Stomach (tissue), 19 donors: ENCODE measurements at places on chromosomes 1 and 21.
A peak's percentile ranks its signal among the peaks of the same experiment; 100 is the strongest.

DNA sequence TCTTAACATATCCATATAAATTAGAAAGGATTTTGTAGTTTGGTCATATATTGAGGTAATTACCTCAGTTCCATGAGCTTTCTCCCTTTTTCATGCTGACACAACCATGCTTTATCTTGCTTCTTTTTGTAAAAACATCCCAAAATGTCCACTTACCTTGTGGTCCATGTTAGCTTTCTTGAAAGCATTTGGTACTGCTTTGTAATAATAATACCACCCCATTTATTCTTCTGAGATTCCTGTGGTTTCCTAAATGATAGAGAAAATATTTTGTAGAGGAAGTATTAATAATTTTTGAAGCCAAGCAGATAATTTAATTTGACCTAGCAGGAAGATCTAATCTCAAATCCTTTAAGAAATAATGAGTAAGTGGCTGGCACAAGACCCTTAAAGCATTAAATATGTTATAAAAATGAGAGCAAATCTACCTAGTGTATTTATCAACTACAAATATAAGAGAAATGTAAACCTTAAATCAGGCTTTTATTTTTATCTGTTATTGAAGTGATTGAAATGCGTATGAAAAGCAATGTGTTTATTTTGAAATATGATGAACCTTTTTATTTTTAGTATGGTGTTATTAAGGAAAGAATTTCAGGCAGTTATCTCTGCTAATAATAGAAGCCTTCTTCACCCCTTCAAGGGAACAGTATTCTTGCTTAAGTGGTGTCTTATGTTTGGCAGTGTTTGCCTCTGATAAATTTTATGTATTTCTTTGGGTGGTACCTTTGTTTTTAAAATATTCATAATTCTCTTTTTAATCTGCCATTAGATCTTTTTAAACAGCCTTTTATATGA is 9.2 kb downstream of the PRKAA2 start:
- no peak for DNase-seq

DNA sequence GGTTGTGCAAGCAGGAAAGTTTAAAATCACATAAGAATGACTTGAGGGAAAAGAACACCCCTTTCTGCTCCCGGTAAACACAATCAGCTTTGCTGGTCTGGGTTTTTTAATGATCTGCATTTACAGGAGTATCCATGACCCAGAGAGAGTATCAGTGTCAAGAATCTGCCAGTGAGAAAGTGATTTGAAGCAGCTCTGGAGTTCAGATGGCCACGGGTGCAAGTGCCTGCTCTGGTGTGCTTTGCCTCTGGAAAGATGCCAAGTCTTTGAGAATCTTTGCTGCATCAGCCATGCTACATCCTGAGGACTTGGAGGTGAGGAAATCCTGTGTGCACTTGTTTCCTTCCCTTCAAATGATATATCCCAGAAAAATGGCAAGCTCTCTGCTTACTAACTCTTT is 18.6 kb upstream of the MYSM1 start:
- DNase-seq, result peak; percentile 57

DNA sequence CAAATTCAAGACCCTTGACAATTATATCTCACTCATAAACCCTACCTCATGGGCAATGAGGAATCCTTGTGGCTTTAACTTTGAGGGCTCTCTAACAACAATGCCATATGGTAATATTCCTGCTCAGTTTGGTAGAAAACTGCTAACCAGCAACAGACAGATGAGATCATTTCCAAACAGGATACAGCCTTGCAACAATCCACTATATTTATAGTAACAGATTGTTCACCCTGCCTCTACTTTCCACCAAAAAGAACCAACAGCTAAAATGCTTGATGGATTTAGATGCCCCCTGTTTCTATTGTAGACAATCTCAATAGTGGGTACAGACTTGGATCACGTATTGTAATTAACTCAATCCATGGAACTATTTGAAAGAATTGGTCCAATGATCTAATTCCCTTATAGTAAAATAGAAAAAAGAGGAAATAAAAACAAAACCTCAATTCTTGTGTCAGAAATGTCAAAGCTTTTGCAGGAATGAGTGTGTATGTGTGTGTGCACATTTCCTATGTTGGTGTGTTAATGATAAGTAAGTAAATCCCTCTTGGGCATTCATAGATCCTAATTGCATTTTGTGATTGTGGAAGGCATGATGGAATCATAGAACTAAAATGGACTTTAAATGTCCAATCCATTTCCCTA is 100.0 kb upstream of the EDEM3 start:
- DNase-seq, result no peak

DNA sequence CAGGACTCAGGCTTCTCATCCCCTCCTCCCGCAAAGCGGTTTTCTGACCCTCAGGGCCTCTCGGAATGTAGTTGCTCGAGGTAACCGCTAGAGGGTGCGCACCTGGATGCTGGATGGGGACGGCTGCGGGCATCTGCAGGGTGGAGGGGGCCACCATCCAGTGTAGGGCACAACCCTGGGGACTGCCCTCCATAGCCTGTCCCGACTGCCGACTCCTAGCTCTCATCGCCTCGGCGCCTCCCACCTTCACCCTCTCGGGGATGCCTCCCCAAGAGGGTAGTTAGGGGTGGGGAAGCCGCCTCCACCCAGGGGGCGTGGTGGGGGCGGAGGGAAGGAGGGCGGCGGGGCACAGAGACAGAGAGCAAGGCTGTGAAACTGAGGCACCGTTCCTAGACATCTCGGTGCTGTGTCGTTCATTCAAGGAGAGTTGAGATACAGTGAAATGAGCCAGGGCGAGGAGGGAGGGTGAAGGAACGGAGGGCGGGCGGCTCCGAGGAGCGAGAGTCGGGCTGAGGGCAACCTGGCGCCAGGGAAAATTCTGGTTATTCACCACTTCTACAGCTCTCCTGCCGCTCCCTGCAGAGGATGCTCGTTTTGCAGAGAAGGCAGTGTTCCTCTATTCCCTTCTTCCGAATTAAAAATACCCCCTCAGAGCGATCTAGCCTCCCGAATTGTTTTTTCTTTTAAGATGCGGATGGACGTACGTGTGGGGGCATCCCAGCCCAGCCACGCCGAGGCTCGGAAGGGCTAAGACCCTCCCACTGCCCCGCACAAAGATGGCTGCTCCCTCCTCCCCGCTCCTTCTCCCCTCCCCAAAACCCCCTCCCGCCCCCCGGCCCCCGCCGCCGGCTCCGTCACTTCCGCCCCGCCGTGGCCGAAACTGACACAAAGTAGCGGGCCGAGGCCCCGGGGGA is at the start of gene ATP8B2:
Gene ATP8B2 (plus strand): TSS at position 857 of the 914 bp plus-strand sequence. CDS start 2,617 bp downstream, outside the sequence.
- DNase-seq, result peak; percentile 93

GRCh38 chr1:182615468-182616129 is 11.4 kb upstream of the RGS16 start:
- peak; percentile 74 for DNase-seq

GRCh38 chr1:201455098-201455497 is 13.9 kb downstream of the PHLDA3 start:
- DNase-seq, result no peak

GRCh38 chr1:200345520-200345919 is 64.3 kb downstream of the ZNF281 start:
- no peak for DNase-seq

DNA sequence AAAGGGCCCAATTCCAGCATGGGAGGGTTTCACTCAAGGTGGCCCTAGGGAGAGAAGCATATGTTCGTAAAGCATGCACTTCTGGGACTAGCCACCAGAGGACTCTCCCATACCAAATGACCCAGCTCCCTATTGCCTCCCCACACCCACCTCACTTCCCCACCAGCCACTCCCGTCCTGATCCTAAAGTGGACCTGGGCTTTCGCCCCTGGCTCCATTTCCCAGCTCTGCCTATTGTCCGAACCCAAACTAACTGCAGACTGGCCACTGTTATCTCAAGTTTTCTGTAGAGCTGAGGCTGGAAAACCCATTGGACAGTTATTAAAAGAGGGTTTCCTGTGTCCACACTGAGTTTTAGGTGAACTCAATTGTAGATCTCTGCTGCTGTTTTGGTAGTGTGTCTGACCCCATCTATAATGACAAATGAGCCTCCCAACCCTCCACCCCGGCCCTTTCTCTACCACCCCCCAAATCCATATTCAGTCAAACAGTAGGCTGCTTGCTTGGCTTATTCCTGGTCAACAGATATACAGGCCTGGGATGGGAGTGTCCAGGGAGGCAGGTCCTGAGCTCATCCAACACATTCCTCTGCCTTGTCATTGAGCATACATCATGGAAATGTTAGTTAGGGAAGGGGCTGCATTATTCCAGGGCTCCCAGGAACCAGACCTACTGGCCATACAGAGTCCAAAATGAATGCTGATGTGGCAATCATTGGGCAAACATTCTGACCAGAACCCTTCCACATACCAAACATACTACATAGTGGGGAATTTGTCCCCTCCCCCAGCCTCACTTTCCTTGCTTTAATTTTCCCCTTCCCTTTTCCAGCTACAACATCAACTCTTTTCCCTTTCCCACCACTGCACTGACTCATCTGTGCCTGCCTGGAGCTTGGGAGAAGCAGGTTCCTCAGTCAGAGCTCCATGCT is 59.2 kb downstream of the ABCA4 start:
- DNase-seq, result peak; percentile 76

DNA sequence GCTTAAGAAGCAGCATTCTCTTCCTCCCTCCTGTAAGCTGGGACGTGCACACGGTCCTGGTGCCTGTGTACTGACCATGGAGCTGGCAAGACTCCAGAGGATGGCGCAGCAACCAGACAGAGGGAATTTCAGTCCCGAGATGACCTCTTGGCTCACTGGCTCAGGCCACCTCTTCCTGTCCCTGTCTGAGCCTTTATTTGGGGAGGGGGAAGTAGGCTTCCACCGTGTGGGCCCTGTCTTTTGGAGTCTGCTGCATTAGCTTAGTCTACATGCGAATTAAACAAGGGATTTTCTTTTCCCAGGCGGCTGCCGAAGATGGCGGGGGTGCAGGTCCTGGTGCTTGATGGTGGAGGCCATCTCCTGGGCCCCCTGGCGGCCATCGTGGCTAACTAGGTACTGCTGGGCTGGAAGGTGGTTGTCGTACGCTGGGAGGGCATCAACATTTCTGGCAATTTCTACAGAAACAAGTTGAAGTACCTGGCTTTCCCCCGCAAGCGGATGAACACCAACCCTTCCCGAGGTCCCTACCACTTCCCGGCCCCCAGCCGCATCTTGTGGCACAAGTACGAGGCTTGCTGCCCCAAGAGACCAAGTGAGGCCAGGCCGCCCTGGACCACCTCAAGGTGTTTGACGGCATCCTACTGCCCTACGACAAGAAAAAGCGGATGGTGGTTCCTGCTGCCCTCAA is 10.2 kb downstream of the IL24 start:
- DNase-seq, result no peak

DNA sequence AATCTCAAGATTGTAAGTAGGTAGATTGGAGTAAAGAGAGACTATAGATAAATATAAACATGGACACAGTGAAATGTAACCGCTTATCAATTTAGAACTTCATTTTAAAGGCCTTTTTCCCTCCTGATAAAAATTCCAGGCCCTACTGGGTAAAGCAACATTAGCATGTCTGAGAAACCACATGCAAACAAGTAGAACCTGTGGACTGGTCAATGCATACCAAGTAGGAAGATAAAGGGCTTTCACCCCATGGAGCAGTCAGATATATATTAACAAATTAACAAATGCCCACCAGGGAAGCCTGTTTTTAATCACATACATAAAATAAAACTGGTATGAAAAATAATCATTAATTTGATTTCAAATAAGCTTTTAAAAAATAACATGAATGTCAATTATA is 8.1 kb downstream of the DPH5 start:
- DNase-seq, result no peak

DNA sequence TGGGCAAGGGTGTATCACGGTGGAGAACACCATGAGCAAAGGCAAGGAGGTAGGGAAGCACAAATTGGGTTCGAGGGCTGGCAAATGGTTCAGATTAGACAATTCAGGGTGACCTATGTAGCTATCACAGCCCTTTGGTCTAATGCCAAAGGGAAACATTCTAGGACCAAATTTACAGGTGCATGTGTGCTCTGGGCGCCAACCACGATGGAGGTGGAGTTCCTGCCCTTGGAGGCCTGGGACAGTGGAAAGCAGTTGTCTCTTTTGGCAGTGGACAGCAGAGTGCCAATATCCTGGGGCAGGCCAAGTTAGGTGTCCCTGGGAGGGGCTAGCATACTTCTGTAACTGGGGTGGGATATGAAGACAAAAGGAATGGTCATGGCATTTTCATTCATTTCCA is 40.1 kb downstream of the IGFN1 start:
- no peak for DNase-seq

DNA sequence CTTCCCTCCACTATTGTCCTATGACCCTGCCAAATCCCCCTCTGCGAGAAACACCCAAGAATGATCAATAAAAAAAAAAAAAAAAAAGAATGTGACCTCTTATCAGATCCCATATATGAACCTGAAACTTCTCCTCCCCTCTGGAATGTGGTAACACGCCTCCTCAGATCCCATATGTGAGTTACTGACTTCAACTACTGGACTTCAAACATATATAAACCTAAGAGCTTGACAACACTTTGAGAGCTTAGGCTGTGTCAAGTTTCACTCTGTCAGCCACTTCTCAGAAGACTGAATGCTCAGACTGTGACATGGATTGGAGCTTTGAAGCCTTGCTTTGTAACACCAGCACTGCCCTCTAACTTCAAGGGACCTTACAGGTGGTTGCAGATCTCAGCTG is 148.4 kb downstream of the COP1 start:
- DNase-seq, result peak; percentile 39
